ENCODE measurements at places on chromosomes 1 and 21.

DNA sequence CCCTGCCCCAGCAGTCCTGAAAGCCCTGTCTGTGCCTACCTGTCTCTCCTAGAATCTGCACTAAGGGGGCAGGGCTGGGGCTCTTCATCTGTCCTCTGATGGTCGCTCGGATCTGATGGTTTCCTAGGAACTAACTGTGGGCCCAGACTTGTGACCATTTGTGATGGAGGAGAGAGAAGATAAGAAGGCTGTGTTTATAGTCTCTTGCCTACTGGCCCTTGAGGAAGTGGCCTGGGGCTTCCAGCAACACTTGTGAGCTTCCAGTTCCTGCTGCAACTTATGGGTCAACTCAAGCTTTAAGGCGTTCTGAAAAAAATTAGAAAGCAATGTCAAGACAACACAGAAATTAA, 53.2 kb upstream of the SYNC start:
- DNase-seq = no peak

GRCh38 chr21:46226146-46226545, 2.4 kb downstream of the LSS start:
- DNase-seq = no peak

GRCh38 chr1:35049116-35049515, 17.4 kb upstream of the ZMYM6 start:
- DNase-seq = no peak

- DNase-seq = no peak
Measured at GRCh38 chr1:100036718-100037655, 67.2 kb downstream of the SLC35A3 start.

DNA sequence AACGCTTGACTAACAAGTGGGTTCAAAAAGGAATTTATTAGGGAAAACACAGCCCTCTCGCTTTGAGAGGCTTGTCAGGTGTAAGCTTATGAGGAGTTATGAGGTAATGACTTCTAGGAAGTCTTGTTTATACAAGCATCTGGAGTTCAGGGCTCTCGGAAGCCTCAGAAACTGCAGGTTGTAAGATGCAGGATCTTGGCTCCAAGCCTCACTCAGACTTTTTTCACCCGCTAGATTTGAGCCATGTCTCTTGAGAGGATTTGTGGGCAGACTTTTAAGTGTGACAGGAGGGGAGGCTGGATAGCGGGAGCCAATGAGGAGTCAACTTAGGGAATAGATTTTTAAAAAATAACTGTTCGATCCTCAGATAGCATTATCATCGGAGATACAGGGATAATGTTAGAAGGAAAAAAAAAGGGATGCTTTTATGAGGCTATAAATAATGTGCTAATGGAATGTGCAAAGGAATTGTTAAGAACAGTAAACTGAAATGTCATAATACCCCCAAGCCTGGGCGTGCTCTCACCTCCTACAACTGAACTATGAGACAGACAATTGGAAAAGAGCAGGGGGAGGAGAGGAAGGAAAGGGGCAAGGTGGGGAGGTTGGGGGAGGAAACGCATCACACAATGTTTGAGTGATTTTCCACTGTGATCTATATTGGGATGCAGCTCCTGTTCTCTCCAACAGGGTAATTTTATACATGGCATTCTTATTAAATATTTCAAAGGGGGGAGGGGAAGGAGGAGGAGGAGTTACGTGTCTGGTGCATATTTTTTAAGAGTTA, 107.4 kb upstream of the ESRRG start:
- no peak for DNase-seq

GRCh38 chr1:55252942-55253589, 37.9 kb upstream of the USP24 start:
- no peak for DNase-seq

DNA sequence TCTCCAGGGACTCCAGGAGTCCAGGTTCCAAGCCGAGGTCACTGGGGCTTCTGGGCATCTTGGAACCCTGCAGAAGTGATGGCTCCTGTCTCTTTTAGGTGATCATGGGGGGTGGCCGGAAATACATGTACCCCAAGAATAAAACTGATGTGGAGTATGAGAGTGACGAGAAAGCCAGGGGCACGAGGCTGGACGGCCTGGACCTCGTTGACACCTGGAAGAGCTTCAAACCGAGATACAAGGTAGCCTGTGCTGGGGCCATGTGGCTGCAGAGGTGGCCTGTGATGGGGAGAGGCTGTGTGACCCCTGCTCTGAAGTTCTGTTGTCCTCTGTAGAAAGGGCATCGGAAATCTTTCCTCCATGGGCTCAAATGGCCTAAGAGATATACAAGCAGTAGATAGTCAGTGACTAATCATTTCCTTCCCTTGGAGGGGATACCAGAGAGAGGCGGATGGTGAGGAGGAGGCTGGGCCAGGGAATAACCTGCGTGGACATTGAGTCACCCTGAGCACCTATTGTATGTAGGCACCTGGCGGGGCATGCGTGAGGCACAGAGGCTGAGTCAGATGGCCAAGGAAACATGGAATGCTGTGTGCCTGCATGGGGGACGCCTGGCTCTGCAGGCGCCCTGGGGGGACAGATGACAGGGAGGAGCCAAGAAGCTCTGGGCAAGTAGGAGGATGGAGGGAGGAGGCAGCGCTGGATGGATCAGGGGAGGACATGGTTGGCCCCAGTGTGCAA, 59.0 kb downstream of the ALPL start:
- DNase-seq = no peak

Data from pulmonary artery endothelial cell (primary cell).